ENCODE measurements at places on chromosomes 4 and X. TPM values are rescaled to one million over a fixed set of nuclear protein-coding genes. Genes with fewer than 3 reads are reported as not detected.

DNA sequence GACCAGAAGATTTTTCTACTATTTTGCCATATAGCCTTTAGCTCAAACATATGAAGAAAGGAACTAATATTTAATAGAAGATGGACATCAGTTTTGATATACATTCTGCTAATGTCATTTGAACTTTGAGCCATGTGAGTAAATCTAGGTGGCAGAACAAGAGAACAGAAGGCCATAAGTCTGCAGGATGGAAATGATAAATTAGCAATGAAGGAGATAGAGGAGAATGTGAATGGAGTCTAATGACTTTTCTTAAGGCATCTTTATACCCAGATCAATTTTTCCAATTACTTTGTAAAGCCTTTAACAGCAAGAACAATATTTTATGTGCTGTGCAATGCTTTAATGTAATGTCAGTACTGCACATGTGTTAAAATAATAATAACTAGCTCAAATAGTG is 30.1 kb upstream of the ALG13 start:
- DNase-seq, result no peak

DNA sequence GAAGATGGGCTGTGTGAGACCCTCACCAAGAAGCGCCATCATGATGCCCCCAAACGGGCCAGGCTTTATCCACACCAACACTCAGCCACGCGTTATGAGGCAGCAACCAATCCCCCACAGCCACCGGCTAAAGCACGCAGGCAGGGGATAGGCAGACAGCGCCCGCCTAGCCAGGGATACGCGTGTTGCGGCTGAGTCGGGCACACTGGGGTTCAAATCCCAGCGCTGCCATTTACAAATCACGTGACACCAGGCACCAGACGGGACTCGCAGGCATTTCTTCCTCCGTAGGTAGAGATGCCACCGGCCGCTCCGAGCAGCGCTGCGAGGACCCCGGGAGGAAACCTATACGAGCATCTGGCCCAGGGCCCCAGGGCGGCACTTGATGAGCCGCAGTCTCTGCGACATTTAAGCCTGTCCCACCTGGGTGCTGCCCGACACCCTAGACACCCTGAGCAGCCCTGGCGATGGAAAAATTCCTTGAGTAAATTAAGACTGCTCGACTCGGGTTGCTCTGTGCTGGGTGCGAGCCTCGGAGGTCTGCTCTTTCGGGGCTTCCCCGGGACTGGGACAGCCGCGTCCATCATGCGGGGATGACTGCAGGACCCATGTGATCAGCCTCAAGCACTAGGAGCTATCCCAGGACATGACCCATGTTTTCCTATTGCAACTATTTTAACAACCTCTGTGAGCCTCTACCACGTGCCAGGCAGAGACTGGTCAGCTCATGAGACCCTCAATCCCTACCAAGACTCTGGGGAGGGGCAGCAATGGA is 6.3 kb downstream of the ABLIM2 start:
- DNase-seq, result no peak

- DNase-seq, result no peak
Measured at GRCh38 chr4:65089666-65090065, 580.6 kb downstream of the EPHA5 start.

DNA sequence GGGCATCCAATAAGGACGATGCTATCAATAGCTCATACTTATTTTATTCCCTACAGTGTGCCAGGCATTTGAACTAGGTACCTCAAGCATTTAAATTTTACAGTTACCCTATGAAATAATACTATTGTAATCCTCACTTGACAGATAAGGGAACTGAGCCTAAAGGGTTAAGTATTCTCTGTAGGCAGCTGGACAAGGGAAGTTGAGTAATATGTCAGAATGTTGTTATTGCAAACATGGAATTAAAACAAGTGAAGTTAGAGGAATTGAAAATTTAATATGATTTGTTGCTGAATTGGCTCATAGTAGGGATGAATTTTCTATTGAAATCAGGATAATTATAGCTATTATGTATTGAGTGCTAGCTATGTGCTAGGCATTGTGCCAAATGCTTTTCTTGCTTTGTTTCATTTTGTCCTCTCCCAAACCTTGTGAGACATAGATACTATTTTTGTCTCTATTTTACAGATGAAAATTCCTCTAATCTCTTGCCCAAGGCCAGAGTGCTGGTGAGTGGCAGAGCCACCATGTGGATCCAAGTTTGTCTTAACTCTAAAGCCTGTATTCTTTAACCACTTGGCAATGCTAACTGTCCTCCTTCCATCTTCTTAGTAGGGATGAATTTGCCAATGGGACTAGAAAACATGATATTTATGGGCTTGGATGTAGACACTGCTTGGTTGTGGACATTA is 58.1 kb downstream of the TMEM164 start:
- no peak for DNase-seq

Gene H2BW2
- total RNA-seq, result not detected

DNA sequence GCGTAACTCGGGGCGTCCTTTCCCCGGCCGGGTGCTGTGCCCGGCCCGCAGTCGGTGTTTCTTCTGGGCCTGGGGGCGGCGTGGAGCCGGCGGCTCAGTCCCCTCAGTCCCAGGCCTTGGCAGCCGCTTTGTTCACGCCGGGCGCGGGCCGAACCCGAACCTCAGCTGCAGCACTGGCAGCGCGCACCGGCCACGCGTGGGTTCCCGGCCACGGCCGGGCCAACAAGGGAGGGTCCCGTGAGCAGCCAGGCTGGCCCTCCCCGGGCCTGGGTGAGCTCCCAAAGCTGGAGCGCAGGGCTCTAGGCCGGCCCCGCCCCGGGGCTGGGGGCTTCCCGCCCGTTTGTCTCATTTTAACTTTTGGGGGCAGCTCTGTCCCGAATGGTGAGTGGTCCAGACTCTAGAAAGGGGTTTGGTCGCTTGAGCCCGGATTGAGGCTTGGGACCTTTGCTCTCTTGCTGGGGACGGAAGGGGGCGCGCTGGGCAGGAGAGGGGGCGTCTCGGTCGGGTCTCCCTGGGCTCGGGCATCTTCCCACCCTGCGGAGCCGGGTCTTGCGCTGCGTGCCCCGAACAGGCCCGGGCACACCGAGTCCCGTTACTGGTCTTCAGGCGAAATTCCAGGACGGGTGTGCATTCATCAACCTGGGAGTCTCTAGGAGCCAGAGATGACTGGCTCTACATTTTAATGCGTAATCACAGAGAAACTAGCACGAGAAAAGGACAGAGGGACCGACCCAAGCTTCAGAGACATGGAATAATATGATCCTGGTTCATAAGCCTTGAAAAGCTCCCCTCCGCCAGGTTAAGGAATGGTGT is 177.1 kb downstream of the CBR4 start:
- DNase-seq, result peak; percentile 26

DNA sequence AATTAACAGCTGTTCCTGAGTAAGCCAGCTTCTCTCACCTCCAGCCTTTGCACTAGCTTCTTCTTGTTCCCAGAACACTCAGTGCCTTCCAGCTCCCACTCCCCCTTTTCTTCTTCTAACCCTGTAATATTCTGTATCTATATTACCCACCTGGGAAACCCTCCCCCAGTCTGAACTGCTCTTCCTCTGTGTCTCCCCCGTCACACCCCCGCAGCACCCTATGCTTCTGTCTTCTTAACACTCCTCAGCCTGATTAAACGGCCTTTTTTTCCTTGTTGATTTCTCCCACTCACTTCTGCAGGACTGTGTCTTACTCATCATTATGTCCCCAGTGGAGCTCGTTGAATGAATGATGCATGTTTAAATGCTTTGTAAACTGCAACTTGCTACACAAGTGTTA is 9.0 kb upstream of the LONRF3 start:
- DNase-seq, result no peak

GRCh38 chr4:76179398-76180318 is 31.5 kb upstream of the NUP54 start:
- DNase-seq, result peak; percentile 84

DNA sequence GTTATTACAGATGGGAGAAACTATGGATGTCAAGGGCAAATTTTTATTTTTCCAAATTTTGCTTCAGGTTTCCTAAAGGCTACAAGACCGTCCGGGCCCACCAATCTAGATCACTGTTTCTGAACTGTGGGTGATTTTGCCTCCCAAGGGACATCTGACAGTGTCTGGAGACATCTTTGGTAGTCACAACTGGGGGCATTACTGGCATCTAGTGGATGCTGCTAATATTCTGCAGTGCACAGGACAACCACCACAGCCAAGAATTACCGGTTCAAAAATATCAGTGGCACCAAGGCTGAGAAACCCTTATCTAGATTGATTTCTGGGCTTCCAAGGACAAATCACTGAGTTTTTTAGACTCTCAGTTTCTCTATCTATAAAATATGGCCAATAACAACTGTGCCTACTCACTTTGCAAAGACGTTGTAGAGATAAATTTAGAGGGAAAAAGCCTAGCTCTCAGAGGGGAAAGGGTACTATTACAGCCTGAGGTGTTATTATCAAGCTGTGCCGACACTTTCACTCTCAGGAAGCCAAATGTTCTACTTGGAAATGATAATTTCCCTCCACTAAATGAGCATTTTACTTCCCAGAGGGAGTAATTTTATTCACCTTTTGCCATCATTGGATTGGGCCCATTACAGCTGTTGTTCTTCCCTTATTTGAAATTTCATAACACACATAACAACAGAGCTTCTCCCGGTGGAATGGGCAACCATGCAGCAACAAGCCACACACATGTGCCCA is 442.1 kb downstream of the CENPC start:
- DNase-seq, result no peak

Gene IL2RG
- not detected for total RNA-seq

Gene SPANXA1
- total RNA-seq, result not detected

GRCh38 chr4:4645743-4646142 is 103.9 kb upstream of the STX18 start:
- DNase-seq, result no peak

GRCh38 chr4:113335746-113336145 is 286.3 kb downstream of the ANK2 start:
- no peak for DNase-seq

Gene SPATA4
- total RNA-seq, result 0.20 TPM

Gene ZCCHC12
- 2.1 TPM for total RNA-seq

DNA sequence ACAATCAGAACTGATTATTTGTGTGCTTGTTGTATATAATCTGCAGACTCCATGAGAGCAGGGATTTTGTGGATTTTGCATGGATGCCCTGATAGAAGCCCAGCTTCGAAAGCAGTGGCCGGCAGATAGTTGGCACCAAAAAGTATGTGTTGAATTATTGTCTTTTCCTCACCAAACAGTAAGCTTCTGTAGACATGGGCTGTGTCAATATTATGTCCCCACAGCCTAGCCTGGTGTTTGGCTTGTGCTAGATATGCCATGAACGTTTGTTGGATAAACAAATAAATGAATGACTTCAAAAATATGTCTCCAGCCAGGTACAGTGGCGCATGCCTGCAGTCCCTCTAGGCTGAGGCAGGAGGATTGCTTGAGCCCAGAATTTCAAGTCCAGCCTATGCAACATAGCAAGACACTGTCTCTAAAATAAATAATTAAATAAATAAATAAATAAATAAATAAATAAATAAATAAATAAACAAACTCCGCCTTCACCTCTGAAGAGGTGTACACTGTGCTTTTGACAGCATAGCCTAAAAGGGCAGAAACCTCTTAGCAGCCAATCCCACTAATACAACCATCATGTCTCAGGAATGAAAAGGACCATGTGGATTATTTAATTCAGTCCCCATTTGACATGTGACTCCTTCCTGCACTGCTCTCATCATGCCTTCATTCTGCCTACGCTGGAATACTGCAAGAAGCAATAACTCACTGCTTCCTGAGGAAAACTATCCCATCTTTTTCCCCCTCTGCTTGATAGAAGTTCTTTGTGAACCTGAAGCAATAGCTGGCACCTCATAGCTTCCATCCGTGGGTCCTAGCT is 335.2 kb downstream of the FBXW7 start:
- DNase-seq, result no peak

Gene FAM47E
- 1.2 TPM for total RNA-seq

DNA sequence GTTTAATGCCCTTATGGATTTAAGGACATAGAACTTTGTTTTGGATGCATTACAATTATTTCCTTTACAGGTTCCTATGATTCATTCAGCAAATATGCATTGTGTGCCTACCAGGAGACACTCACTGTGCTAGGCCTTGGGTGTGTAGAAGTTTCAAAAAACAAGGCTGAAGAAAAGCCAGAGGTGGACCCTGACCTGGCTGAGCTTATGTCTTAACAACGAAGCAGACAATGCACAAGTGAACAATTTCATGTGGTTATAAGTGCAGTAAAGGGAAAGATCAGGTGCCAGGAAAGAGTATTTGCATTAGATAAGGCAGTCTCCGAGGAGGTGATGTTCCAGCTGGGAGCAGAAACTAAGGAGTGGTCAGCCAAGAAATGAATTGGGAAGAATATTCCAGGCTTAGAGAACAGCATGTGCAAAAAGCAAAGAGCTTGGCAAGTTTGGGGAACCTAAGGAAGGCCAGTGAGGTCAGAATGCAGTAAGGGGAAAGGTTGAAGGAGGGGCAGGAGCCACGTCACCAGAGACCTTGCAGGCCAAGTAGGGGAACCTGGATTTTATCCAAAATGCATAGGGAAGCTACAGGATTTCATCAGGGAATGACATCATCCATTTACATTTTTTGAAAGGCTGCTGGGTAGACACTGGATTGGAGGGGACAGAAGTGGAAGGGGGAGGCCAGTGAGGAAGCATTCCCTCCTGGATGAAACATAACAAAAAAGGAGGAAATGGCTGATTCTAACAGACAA is 193.6 kb downstream of the SOWAHB start:
- DNase-seq, result no peak

GRCh38 chr4:16051132-16051531 is 32.7 kb downstream of the PROM1 start:
- DNase-seq, result no peak

- DNase-seq, result no peak
Measured at GRCh38 chrX:95056901-95057300, 1382.9 kb downstream of the FAM133A start.

- no peak for DNase-seq
Measured at GRCh38 chrX:51144828-51145442, 187.7 kb upstream of the NUDT10 start.

- no peak for DNase-seq
Measured at GRCh38 chr4:125693228-125693627, 378.5 kb downstream of the FAT4 start.

DNA sequence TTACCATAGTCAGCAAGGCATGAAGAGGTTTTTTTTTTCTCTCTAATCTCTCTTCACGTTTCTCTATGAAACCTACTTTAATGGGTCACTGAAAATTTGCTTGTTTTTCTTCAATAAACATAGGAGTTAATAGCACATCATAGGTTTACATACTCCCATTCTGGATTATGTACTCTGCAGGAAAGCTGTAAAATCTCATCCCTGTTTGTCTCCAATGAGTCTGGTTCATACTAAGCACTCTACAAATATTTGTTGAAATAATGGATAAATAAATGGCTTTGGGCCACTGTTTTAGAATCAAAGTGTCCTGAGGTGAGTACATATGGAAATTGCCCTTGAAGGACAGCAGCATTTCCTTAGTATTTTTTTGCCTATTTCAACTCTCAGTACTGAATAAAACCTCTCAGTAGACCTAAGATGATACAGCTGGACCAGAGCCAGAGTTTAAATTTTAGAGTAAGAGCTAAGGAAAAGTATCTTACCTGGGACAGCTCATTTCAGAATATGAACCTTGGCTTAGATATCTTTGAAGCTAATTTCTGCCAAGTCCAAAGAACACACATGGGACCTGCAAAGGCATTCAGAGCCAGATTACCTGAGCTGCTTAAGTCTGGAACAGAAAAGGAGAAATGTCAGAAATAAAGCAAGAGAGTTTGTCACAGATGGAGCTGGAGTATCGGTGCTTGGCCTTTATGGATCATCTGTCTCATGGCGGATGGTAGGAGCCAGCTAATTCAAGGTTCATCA is 34.4 kb downstream of the PF4 start:
- DNase-seq, result no peak

Gene MAD2L1
- 18.9 TPM for total RNA-seq

Gene UGT2B7
- total RNA-seq, result not detected

GRCh38 chr4:7295911-7296660 is 103.7 kb downstream of the SORCS2 start:
- peak; percentile 53 for DNase-seq

GRCh38 chrX:68838571-68838910 is 9.7 kb downstream of the EFNB1 start:
- no peak for DNase-seq
